Esophagus muscularis mucosa (tissue), 4 donors: ENCODE measurements at places on chromosomes 12 and 14.

DNA sequence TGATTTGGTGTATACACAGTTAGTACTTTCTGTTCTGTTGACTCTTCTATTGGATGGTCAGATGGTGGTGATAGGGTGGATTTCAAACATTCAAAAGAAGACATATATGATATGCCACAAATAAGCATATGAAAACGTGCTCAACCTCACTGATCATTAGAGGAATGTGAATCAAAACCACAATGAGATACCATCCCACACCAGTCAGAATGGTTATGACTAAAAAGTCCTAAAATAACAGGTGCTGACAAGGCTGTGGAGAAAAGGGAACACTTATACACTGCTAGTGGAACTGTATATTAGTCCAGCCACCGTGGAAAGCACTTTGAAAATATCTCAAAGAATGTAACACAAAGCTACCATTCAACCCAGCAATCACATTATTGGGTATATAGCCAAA, 425.5 kb downstream of the C12orf50 start:
- DNase-seq: no peak

- DNase-seq: no peak
Measured at GRCh38 chr12:65496617-65497016, 218.1 kb downstream of the MSRB3 start.

DNA sequence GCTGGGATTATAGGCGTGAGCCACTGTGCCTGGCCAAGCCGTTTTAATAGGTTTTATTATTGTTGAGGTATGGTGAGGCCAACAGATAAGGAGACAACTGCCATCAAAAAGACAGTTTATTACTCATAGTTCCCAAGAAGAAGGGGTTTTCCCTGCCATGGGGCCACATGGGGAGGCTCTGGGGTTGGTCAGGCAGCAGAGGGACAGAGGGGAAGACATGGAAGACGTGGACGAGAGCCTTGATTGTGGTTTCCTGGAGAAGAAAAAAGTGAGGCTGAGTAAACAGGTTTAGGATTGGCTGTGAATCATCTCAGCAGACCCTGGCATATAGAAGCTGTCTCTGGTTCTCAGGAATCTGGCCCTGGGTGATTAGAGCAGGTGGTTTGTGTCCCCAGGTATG, 69.9 kb downstream of the FOXN4 start:
- no peak for DNase-seq

DNA sequence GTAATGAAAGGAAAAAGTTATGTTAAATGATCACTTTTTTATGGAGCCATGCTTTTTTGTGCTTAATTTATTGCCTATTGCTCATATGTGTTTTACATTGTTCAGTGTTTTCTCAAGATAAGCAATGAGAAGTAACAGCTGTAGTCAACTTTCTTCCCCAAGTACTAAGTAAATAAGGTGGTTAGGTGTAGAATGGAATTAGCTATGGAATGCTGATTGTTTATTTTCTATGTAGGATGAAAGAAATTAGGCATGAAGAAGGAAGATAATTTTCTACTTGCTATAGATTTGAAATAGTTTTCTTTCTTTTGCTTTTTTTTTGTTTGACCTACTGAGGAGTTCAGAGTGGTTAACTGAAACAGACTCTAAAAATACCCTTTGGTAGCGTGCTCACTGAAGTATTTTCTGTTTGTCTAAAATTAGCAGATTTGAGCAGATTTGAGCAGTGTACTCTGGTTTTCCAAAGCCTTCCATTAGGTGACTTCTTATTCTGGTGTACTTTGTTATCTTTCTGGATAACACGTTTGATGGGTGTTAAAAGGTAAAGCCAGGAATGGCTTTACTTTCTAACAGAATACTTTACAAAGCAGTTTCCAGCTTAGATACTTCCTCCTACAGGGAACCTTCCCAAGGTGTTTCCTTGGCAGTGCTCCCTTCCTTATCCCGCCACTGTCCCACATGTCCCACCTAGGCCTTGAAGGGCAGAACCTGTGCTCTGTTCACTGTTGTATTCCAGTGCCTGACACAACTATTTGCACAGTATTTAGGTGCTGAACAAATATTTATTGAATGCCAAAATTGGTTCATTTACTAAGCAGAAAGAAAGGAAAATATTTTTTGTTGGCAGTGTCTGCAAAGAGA, 56.0 kb downstream of the RASSF3 start:
- no peak for DNase-seq

GRCh38 chr14:71460091-71460490, 472.1 kb upstream of the RGS6 start:
- no peak for DNase-seq
